ENCODE measurements at places on chromosomes 7 and 10. TPM values are rescaled to one million over a fixed set of nuclear protein-coding genes. Genes with fewer than 3 reads are reported as not detected.

GRCh38 chr10:2878818-2879217 lies 188.5 kb upstream of the PFKP start:
- DNase-seq: no peak

DNA sequence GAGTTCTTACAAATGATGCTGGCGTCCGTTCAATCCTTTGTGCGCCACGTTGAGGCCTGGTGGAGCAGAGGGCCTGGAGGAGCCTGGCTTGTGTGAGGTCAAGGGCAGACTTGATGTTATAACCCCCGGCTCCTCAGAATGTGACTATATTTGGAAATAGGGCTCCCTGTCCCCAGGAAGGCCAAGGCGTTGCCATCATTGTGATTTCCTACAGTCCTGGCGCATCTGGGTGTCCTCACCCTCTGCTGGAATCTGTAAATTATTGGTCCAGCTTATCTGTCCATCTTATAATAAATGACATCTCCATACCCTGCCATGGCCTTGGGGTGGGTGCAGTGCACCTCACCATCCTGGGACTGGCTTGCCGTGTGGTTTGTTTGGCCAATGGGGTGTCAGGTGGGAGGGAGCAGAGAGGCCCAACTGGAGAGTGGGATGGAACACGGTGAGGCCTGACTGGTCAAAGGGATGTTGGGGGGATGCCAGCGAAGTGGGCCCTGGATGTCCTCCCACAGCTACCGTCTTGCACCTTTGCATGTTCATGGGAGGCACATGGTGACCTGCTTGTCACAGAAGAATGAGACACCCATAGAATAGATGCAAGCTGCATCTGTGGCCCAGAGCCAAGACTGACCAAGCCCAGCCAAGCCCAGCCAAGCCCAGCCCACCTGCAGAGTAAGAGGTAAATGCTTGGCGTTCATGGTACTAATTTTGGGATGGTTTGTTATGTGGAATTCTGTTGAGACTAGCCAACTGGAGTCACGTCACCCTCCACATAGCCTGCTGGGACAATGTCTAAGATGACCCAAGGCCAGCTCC lies 11.1 kb upstream of the LRRC27 start:
- no peak for DNase-seq

DNA sequence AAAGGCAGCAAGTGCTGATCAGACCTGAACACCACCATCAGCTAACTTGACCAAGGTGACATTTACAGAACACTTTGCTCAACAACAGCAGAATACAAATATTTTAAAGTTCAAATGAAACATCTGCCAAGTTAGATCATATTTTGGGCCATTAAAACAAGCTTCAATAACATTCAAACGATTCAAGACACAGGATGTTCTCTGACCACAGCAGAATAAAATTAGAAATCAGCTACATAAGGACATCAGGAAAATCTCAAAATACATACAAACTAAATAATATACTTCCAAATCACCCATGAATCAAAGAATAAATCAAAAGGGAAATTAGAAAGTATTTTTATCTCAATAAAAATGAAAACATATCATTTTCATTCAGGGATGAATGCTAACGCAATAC lies 173.0 kb downstream of the PKD1L1 start:
- no peak for DNase-seq

DNA sequence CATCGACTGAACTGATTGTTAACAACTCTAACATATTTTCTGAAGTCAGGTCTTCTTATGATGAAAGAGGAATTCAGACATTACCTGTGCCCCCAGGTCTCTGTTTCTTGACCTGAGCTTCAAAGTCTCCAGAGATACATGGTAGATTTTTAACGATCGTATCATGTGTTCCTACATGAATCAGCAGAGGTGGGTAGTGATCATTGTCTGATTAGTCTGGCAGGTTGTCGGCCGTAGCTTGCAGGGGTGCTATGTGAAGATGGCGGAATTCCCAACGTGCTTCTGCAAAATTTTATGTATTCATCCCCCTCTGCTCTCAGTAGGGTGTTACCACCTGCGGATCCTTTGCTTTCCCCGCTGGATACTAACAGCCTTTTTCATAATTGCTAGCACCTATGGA lies 581.9 kb downstream of the GATA3 start:
- DNase-seq: no peak

DNA sequence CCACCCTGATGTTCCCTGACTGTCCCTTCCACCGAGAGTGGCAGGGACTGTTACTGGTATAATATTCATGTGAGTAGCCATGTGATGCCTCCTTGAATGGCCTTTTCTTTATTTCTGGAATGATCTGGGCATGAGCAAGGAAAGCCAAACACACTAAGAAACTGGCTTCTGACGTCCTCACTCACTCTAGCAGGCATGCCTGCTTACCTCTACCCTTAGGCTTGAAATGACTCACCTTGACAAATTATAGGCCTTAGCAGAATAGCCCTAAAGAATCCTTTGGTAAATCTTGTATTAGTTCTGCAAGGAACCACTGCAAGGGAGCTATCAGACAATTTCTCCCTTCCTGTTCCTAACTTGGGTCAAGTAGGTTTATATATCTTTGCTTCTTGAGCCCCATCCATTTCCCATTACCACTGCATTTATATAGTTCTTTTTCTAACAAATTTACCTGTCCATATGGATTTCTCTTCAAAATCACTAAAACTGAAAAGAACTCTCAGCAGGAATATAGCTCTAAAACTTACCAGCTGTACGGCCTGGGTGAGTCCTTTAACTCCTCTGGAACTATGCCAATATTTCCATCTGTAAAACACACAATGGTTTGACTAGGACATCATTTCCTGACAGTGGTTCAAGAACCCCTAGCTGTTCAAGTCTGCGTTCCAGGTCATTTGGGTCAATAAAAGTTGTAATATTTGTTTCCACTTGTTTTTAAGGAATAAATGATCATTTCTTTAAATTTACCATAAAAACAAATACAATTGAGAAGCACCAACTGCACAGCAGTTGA lies 13.0 kb upstream of the NDUFA5 start:
- no peak for DNase-seq

DNA sequence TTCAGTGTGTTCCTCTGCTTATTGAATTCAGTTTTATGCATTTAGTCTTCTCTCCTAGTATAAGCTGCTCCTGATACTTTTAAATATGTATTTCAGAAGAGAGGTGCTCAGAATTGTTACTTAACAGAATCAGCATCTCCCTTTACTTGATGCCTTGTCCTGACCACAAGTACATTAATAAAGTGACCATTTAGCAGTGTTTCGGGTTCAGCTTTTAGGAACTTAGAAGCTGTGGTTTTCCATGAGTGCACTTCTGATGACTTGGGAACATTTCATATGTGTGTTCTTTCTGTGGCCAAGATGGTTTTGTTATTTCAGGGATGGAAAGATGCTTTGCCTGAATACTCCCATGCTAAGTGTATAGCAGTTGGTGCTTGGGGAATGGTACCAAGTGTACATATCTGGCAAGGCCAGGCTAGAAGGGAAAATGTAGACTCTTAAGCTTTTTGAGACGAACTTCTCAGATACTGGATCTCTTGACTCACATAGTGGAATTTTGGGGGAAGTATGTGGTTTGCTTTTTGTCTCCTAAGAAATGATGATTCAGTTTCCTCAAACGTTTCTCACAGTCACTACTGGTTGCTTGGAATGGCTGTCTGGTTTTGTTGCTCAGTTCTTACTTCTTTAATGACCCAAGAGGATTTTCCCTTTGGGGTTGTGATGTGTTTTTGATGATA lies 17.2 kb downstream of the SGPL1 start:
- no peak for DNase-seq

DNA sequence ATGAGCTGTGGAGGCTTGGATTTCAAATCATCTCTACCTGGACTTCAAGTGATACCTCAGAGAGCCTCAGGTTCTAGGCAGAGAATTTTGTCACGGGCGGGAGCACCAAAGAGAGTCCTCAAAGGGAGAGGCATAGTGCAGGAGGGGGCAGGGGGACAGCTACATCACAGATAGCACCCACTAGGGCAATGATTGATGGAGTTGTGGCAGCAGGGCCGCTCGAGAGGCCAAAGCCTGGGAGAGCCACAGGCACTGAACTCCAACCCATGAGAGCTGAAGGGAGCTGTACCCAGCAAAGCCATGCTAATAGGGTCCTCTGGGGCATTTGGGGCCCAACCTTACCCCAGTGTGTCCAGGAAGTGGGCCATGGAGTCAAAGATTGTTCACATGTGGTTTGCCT lies 232.0 kb upstream of the PCDH15 start:
- DNase-seq: no peak

- no peak for DNase-seq
These were observed 255.4 kb downstream of the WDR11 start for GRCh38 chr10:121106611-121107010.

GRCh38 chr7:108118959-108119358 lies 11.2 kb downstream of the LAMB4 start:
- peak; percentile 61 for DNase-seq

- DNase-seq: no peak
These were observed 25.5 kb downstream of the GTF2IRD1 start for GRCh38 chr7:74479066-74479781.

DNA sequence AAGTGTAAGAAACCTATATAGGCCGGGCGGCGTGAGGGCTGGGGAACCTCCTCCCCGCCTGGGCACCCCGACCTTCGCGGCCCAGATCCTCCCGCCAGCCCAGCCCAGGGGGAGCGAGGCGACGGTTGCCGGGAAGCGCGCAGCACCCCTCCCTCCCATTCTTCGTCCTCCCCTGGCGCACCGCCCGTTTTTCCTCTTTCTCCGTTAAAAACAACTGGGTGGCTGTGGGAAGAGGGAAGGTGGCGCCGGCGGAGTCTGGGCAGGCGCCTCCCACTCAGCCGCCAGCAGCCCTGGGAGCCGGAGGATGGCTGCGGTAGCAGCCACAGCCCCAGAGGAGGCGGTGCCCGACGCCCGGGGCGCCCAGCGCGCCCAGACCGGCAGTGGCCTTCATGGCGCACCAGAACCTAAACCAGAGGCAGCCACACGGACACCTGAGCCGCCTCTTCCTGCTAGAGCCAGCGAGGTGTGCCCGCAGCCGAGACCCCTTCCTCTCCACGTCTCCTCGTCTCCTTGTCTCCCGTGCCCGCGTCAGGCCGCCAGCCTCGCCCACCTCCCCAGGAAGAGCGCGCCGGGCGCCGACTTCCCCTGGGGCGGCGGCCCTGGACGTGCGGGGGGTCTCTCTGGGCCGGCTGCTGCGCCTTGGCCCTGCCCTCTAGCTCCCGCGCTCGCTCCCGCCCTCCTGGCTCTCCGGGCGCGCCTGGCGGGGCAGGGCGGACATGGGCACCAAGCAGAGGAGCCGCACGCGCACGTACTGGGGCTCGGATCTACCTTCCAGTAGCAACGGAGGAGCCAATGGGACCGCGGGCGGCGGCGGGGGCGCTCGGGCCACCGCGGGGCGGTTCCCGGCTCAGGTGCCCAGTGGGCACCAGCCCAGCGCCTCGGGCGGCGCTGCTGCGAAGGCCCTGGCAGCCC lies 32.8 kb upstream of the SFTPD start:
- peak; percentile 84 for DNase-seq

DNA sequence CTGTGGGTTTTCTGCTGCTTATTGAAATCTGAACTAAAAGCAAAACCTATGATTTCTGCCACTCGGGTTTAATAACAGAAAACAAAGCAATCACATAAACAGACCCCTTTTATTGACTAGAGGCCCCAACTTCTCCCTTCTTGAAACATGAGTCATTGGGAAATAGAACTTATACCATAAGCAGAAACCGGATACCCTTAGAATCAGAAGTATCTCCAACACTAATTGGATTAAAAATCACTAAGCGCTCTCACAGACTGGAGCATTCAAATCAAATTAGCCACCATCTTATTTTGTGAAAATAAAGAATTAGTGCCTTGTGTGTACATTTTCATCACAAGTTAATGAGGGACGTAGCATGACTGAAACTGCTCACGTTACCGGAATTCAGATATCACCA lies 206.9 kb downstream of the WDR11 start:
- no peak for DNase-seq

DNA sequence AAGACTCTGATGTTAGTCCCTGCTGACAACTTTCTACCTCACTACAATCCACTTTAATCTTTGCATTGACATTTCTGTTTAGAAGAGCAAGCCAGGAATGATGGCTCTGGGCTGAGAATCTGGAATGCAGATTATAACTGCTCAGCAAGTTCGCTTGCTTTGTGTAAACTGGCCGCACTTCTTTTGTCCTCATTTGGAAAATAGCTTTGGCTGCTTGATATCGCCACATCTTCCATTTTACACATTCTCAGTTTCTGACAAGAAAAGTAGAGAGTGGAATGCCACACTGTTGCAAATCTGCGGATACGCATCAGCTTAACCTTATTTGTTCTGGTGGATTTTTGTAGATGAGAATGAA lies 429.8 kb downstream of the KCNMA1 start:
- DNase-seq: no peak

GRCh38 chr7:103569621-103570305 lies 123.8 kb upstream of the SLC26A5 start:
- no peak for DNase-seq

DNA sequence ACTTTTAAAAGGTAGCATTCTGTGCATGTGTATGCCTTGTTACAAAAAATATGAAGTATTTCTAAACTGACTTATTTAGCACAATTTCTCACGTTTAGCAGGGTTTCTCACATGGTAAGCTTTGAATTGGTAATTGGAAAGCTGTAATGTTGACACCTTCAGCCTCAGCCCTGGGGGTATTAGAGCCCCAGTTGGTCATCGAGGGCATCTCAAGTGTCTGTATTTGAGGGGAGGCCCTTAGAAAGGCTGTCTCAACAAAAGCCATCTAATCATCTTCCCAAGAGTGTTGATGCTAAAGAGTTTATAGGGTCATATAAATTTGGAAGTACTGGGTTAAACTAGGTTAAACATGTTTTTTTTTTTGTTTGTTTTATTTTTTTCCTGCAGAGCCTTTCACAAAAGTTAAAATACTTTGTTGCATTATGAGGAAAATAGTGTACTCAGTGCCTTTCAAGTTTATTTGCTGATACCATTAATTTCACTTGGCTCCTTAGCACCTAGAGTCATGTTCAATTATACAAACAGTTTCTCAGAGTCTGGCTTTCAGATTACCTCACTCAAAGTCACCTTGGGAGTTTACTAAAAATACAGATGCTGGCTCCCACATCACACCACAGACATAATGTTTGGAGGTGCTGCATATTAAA lies 134.0 kb downstream of the CD36 start:
- DNase-seq: peak; percentile 27

PDZD7 gene
- 2.3 TPM for total RNA-seq

MASTL gene
- total RNA-seq: 40.0 TPM

RAPGEF5 gene
- total RNA-seq: 13.1 TPM

SDHAF3 gene
- total RNA-seq: 35.5 TPM

LEP gene
- total RNA-seq: not detected

UTF1 gene
- 12.2 TPM for total RNA-seq

KIF11 gene
- total RNA-seq: 56.7 TPM

All from GM23338 (cell line).